ENCODE measurements at places on chromosomes 5 and 9.

DNA sequence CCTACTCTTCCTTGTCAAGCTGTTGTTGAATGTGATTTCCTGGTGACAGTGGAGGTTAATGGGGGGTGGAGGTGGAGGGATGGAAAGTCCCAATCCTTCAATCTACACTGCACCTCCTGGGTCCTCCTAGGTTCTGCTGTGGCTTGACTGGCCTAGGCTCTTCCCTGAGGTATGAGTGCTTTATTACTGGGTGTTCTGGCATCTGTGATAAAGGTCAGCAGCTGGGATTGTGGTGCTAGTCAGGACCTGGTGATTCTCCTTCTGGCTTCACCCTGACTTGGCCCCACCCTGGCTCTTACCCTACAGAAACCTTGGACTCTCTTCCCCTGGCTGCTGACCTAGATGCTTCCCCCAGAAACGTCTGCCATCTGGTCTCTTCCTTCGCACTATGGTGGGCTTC, 194.3 kb downstream of the ARHGEF28 start:
- no peak for DNase-seq

DNA sequence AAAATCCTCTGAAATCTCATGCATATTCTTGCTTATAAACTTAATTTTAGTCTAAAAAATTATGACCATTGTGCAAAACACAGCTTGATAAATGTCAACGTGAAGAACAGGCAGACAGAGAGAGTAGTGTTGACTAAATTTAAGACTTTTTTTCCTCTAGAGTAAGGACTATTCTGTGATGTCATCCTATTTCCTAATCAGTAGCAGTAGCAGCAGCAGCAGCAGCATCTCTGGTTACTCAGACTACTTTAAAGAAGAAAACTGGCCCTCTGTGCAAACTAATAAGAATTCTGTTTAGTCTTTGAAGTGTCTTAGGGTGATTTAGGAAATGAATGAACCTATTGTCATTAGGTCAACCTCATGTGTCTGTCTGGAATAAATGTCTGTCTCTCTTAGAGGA, 403.0 kb downstream of the HINT1 start:
- no peak for DNase-seq

GRCh38 chr5:135045488-135045887, 11.5 kb upstream of the PITX1 start:
- no peak for DNase-seq

- no peak for DNase-seq
Measured at GRCh38 chr9:110750272-110750671, 81.7 kb downstream of the MUSK start.

DNA sequence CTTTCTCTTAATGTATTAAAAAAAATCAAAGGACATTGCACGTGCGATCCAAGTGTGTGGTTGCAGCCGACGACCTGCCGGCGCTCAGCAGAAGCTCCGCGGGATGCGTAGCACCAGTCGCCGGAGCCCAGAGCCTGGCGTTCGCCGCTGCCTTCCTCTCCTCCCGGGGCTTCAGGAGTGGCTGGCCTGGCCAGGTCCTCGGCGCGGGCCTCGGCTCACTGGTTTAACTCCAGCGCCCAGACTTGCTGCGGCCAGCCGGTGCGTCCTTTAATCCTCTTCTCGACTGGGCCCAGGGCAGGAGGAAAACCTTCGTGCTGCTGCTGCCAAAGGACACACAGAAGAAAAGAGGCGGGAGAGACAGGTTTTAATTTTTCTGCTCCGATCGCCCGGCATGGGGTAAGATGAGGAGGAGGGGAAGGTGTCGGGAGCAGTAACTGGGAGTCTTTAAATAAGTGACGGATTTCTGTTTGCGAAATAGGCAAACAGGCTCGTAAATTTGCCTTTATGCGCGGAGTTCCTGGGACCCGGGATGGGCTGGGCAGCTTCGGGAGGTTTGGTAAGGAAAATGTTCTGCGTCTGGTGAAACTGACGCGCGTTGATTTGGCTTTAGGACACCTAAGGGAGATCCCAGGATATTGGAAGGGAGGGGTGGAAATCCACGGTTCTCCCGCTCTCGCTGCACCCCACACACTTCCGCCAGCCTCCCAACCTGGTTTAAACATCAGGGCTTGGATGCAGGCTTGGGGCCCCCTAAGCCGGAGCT, 2.3 kb downstream of the HAND1 start:
- no peak for DNase-seq
